NCI-H446 (cell line): ENCODE measurements at places on chromosomes 12 and 14.

DNA sequence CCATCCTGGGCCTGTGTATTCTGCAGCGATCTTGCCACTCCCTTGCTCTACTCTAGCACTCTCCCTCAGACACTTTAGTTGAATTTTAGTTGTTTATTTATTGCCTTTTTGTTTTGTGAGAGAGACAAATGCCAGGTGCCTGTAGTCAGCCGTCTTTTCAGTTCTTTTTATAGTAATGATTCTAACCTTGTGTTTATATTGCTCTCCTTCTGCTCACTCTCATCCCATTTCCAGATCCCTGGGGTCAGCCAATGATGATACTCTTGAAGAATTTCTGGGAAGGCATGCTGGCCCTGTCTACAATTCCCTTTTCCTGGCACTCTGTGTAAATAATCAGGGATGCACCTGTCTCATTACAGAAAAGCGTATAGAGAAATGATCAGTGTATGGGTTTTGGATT is 334.1 kb upstream of the MIS18BP1 start:
- DNase-seq: no peak

- no peak for DNase-seq
These were observed 4.9 kb upstream of the ANKLE2 start for GRCh38 chr12:132766380-132767085.

DNA sequence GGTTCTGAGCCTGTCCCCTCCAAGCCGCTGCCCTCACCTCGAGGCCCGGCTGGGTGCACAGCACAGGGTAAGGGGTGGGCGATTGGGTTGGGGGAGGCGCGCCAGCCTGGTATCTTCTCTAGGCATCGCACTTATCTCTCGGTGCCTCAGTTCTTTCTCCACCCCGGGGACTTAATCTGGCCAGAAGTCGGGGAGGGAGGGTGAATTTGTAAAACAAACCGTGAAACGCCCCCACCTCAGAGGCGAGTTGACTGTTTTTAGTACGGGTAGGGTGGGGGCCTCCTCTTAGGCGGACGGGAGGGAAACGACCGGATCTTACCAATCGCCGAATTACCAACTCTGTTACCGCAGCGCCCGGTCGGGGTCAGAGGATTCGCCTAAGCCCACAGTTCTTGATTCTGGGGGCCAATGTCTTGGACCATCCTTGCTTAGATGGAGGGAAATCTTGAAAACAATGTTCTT is 1.4 kb upstream of the TBX3 start:
- no peak for DNase-seq

DNA sequence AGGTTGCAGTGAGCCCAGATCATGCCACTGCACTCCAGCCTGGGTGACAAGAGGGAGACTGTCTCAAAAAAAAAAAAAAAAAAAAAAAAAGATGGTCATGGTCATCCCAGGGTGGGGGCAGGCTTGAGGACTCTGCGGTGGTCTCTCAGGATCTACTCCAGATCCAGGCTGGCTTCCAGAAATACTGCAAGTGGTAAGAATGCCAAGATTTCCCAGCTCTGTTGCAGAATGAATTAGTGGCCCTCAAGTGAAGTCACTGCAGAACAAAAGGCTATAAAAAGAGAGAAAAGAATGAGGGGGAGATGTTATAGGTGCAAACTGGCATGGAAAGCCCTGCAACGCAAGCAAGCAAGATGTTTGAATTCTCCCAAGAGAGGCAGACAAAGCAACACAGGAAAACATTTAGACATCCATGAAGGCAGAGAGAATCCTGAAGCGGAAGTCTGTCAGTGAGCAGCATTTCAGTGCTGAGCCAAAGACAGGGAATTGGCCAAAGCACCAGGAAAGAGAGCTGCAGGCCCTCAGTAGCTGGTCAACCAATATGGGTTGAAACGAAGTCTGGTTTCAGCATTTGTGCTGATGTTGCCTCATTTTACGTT is 31.9 kb upstream of the ETFBKMT start:
- DNase-seq: no peak

DNA sequence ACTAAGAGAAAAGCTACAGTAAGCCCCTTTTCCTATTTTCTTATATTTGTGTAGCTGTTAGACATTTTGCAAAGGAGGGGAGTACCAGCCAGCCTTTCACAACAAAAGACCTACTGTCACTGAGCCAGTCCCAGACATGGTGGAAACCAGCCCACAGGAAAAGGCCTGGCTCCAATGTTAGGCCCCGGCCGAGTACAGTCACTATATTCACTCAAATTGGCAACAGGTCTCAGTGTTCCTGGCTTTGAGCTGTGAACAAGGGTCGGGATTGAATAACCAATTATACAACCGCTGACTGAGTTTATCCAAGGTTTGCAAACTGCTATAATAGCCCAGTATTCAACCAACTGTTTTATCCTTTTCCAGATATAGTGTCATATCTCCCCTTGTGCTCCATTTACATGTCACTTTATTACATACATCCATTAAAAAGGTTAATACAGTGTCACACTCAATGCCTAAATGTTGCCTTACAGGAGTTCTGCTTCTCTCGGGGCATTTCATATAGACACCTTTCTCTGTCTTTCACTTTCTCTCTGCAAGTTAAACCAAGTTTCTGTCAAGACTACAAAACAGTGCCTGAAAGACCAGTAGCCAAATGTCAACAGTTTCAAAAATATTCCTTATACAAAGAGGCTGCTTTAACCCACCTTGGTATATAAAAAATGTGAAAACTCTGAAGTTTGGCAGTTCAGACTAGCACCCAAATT is 178.1 kb downstream of the SOX5 start:
- DNase-seq: peak; percentile 82

DNA sequence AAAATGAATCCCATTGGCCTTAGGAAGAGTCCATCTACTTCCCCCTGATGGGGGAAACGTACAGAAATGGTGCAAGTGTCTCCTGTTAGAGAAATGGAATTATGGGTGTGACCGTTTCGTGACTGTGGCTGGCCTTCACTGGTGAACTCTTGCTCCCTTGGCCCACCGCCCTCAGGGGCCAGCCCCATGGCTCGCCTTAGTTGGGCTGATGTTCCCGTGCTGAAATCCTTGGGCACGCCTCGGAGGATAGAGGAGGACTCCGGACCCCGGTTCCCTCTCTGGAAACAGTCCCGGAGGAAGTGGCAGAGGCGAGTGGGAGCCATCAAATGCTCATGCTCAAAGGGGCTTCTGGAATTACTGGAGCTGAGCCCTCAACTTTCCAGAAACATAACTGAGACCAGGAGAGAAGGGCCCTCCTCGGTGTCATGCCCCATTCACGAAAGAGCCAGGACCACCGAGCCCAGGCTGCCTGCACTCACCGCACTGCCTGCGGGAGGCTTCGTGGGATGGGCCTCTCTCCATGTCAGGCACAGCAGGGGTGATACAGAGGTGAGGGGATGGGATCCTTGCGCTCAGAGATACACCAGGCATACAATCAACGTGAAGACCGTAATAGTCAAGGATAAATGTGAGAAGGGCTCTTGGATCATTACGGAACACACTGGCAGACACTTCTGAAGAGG is 10.1 kb upstream of the CACNA2D4 start:
- DNase-seq: no peak

- DNase-seq: no peak
These were observed 75.6 kb upstream of the DACT1 start for GRCh38 chr14:58562141-58562540.

GRCh38 chr12:42638011-42638410 is 48.5 kb upstream of the PRICKLE1 start:
- no peak for DNase-seq

- DNase-seq: no peak
These were observed 12.8 kb upstream of the HPD start for GRCh38 chr12:121871467-121871866.

GRCh38 chr14:74611650-74612349 is at the start of gene LTBP2:
TSS of gene LTBP2 (minus strand) at chr14:74612237. CDS start at chr14:74611944, 293 bp downstream.
- no peak for DNase-seq

DNA sequence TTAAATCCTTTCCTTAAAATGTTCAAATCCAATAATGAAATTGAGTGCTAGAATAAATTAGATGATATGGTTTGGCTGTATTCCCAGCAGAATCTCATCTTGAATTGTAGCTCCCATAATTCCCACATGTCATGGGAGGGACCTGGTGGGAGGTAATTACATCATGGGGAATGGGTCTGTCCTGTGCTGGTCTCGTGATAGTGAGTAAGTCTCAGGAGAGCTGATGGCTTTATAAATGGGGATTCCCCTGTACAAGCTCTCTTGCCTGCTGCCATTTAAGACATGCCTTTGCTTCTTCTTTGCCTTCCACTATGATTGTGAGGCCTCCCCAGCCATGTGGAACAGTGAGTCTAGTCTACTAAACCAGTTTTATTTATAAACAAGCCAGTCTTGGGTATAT is 508.5 kb downstream of the ETNK1 start:
- no peak for DNase-seq

DNA sequence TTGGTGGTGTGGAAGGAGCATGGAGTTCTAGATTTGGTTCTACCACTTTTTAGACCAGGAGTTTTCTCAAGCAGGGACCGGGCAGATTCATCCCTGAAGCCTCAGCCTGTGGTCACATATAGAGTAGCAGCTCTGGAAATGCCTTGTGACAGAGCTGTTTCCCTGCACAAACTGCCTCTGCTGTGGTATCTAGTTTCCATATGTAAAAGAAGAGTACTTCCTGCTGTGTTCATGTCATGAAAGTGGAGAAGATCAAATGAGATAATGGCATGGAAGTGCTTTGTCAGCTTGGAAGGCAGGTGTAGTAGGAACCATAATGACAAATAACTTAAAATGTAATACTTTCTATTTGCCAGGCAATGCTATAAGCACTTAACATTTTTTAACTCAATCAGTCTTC is 26.1 kb downstream of the OTUB2 start:
- no peak for DNase-seq

DNA sequence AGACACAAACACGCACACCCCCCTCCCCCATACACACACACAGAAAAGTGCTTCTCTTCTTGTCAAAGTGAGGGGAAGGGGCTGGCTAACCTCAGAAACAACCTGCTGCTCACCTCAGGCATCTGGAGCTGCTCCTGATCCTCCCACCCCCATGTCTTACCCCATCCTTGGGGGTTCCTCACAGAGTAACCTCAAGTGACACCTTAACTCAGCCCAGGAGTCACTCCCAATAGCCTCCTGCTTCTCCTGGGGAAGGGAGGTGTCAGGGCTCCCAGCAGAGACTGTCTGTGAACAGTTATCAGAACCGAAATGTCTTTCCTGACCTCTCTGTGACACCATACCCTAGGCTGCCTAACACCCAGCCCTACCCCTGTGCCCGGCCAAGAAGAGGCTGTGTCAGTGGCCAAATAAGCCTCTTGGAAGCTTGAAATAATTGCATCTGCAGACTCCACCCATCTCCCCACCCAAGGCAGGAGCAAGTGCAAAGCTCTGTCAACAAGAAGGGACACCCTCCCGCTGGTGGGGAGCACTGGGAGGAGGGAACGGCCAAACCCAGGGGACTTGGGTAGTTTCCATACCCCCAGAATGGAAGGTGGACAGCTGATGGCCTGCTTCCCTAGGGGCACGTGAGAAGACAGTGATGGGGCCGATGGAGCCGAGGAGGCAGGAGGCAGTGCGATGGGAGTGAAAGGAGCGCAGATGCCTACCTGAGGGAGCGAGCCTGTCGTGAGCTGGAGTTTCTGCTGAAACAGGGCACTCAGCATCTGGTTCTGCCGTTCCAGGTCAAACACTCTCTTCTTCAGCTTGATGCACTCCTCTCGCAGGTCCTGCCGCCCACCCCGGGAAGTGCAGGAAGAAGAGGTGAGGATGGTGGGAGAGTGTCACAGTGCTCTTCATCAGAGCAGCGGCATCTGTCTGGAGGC is 26.8 kb downstream of the NCKAP5L start:
- no peak for DNase-seq

DNA sequence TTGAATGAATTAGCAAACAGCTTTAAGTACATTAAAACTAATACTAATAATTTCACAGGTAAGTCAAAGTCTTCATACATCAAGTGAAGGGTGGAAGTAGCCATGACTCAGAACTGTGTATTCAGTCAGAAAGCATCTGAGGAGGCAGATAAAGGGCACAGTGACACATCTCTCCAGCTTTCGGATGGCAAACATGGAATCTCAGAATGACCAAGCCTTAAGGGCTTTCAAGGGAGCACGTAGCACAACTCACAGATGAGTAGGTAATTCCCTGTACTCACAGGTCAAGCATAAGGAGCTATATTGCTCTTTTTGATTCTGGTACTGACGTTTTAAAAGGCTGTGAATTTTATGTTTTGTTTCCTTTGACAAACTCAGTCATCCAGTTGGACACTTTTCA is 56.0 kb downstream of the MDGA2 start:
- no peak for DNase-seq

GRCh38 chr14:61555056-61555838 is 140.1 kb upstream of the HIF1A start:
- no peak for DNase-seq

DNA sequence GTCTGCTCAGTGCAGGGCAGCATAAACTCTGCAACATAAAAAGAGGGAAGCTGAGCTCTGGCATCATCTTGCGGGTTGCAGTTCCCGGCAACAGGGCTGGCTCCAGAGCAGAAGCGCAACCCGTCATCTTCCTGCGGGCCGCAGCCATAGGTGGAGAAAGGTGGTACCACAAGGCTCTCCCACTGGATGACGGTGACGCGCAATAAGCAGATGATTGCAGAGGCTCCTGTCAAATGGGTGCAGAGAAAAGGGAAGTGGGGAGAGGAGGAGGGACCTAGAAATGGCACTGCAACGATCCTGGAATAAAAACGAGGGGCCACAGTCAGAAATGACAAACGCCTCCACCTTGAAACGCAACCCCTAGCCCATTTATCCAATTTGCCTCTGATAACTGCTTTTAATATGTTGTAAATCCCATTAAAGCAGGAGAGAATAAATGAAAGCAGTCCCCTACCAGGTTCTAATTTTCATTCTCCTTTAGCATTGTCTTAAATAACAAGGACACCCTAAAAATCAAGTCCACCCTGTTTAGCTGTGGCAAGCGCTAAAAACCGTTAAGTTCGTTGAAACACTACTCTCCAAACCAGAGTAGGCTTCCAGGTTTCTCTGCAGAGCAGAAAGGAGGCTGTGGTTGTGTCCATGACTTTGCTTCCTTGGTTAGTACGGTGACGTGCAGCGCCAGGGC is 30.9 kb upstream of the TUBA1C start:
- peak; percentile 91 for DNase-seq

DNA sequence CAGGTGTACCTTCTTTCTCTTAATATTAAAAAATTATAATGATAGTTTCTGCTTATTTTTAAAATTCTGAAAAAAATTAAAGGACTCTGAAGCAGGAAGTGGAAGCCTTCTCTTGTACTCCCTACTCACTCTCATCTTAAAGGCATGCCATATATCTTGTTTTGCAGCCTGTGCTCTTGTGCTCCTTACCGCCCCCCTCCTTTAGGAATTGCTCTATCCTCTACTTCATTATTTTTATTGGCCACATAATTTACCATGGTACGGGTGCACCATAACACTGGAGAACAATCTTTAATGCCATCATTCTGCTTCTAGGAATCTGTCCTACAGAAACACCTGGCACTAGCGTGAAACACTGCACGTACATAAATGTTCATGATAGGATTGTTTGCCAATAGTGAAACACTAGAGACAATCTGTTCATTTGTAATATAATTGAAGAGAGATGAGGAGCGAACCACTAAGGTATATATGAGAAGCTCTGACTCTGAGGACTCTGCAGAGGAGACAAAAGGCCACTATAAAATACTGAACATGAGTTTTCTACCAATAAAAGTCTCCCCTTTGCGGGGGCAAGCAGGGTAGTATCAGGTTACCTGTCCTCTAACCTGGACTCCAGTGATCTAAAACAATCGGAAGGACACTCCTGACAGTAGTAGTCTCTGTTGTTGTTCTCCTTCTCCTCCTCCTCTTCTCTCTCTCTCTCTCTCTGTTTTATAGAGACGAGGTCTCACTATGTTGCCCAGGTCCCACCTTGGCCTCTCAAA is 6.3 kb upstream of the NYNRIN start:
- no peak for DNase-seq

GRCh38 chr12:132686825-132687210 is 324 bp downstream of the POLE start:
- peak; percentile 54 for DNase-seq

GRCh38 chr14:61632807-61633206 is 62.5 kb upstream of the HIF1A start:
- DNase-seq: peak; percentile 27
